AG20443 (cell line): ENCODE measurements at places on chromosomes 3 and 15.

DNA sequence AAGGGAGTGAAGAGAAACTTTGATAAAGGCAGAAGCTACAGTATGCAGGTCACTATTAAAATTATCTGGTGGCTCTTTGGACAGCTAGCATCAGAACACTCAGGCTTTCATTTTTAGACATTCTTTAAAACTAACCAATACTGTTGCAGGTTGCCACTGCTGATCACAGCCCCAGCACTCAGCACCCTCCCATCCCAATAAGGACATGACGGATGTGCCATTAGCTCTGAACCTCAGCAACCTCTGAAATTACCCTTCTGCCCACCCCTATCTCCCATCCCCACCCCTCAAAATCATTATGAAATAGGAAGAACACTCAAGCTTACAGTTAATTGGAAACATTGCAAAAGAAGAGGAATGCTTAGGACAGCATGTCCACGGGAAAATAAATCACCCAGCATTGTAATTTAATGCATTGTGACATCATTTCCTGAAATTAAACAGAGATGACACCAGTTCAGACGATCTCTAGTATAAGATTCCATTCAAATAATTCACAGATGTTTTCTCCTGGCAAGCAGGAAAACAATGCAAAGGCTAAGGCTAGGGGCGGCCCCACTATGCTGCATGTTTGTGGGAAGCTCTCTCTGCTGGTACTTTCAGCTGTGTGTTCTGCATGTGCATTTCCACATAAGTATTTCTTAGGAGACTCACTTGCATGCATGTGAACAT, 71.6 kb downstream of the MEIS2 start:
- DNase-seq, result peak; percentile 67

DNA sequence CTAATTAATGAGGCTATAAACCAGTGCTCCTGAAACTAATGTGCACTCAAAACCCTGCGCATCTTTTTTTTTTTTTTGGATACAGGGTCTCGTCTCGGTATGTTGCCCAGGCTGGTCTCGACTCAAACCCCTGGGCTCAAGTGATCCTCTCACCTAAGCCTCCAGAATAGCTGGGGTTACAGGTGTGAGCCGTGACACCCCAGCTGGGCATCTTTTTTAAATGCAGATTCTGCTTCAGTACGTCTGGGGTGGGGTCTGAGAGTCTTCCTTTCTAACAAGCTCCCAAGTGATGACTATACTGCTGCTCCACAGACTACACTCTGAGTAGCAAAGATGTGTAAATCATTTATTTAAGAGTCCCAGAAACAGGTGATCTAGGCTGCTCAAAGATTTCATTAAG, 73.0 kb downstream of the BFSP2 start:
- DNase-seq, result no peak

DNA sequence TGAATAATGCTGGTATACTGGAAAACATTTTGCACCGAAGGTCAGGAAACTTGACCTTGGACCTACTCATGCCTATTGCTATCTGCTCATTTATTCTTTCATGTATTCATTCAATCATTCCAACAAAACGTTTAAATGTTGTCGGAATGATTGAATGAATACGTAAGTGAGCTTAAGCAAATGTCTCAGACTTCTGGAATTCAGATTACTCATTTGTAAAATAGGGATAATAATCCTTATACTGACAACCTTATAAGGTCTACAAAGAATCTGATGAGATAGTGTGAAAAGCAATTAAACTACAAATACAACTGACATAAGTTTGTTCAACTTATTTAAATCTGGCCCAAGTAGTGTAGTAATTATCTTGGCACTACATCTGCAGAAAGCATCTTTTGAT, 288.7 kb downstream of the WDR72 start:
- no peak for DNase-seq

- no peak for DNase-seq
Observed at GRCh38 chr3:106184540-106185457, 316.0 kb upstream of the CBLB start.

DNA sequence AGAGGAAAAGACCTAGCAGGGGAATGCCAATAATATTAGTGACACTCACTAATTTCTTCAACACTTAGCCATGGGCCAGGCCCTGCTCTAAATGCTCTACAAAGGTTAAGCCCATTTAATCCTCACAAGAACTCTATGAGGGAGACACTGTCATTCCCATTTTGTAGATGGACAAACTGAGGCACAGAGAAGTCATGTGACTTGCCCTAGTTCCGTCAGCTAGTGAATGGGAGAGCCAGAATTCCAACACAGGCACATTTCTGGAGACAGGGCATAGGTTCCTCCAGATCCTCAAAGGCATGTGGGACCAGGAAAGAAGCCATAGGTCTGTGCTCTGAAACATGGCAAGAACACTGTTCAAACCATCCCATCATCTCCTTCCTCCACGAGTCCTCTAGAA, 31.5 kb downstream of the LOXL1 start:
- no peak for DNase-seq

DNA sequence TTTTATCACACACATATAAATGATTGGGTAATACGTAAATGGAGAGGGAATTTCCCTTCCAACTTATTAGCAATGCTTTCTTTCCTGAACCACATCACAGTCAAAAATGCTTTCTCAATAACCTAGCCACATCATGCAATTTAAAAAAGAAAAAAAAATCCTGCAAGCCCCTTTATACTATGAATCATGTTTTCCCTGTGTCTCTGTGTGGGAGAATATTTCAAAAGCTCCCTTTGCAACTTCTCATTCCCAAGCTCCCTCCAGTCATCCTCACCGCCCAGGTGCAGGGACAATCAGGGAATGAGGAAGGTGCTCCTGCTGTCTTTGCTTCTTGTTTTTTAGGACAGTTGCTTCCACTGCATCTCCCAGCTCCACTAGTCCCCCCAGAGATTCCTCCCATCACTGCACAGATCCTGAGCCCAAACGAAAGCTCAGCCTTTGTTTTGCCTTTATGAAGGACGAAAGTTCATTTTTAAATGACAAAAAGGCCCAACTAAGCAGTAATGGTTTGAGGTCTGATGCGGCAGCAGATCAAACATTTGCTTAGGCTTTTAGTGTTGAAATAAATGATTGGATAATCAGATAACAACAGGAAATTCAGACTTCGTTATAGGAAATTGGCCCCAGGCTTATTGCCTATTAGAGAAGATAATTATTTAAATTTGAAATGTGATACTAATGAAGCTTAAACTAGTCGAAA, 47.8 kb upstream of the ADGRG7 start:
- peak; percentile 60 for DNase-seq
